Activated CD4-positive, alpha-beta T cell treated with anti-CD3 and anti-CD28 coated beads, Interleukin-2, amount 50 U/mL, for 4 hours (primary cell): ENCODE measurements at places on chromosomes 3 and 15.

- no peak for DNase-seq
Observed at GRCh38 chr3:28033059-28033784, 208.2 kb upstream of the CMC1 start.

- DNase-seq, result no peak
Observed at GRCh38 chr3:143476965-143477640, 357.5 kb downstream of the CHST2 start.

DNA sequence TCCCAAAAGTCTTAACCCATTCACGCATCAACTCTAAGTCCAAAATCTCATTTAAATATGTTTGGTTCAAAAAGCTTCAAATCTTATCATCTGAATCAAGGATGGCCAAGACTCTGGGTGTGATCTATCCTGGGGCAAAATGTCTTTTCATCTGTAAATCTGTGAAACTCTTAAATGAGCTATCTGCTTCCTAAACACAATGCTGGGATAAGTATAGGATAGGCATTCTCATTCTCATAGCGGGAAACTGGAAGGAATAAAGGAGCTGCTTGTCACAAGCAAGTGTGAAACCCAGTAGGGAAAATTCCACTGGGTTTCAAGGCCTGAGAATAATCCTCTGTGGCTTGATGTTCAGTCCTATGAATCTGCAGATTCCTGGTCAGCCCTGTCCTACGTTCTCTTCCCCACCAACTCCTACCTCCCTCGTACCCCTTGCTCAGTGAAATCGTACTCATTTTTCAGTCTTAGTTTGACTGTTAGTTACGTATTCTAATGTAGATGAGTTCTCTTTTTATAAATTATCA lies 156.7 kb downstream of the EPHA3 start:
- no peak for DNase-seq

GRCh38 chr3:13652728-13653127 lies 103.8 kb downstream of the FBLN2 start:
- no peak for DNase-seq

DNA sequence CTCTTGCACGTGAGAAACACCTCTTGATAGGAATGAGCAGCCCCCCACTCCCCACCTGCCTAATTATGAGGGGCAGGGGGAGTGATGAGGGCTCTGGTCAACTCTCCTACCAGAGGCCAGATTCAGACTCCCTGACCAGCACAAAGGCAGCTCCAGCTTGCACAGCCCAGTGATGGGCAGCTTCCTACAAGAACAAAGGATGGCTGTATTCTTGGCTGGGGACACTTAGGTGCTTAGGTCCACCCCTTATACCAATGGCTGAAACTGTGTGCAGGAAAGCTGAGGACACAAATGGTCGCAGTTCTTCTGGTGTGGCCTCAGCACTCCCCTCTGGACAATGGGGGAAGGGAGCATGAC lies 81.8 kb downstream of the IQSEC1 start:
- no peak for DNase-seq

DNA sequence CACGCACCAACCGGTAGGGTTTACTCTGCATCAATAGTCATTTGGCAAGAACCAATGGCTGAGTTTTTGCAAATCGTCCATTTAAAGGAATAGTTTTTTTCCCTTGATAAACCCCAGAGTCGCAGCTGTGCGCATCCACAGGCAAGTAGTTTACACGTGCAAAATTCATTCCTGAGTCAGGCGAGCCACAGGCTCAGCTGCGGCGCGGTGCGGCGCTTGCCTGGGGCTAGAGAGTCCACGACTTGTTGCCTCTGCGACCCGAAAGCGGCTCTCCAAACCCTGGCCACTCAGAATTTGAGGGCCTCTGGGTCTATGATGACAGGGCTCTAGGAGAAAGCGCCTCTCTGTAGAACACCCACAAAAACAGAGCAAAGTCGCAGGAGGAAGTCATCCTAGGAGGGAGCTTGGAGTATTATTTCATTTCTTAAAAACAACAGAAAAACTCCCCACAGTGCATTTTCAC lies 36.7 kb downstream of the ZIC4 start:
- DNase-seq, result no peak

GRCh38 chr3:12193485-12194165 lies 34.9 kb upstream of the TIMP4 start:
- no peak for DNase-seq

- no peak for DNase-seq
Observed at GRCh38 chr15:73176598-73176997, 124.3 kb downstream of the NEO1 start.
